ENCODE measurements at places on chromosomes 3 and 15.

GRCh38 chr3:186414735-186415419 is 52.8 kb upstream of the DGKG start:
- DNase-seq: no peak

DNA sequence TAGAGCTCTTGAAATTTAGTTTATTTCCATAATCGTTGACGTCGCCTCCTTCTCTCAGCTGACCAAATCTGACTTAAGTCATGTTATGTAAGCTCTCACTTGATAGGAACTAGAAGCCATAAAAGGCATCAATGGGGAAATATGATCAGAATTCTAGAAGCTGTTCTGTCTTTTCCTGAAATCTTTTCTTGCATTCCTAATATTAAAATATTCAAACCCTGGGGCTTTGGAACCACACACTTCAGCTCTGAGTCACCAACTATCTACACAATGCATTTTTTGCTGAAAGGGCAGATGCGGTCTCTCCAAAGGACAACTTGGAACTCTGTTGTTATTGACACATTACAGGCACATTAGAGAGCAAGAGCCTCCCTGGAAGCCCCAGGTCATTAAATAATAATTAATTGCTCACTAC is 91.3 kb downstream of the LARS2 start:
- DNase-seq: no peak

- DNase-seq: no peak
These were observed 44.0 kb downstream of the FMN1 start for GRCh38 chr15:33150431-33150941.

- no peak for DNase-seq
These were observed 100.7 kb upstream of the PTPRG start for GRCh38 chr3:61460636-61461035.

- DNase-seq: no peak
These were observed 16.4 kb upstream of the HCN4 start for GRCh38 chr15:73385205-73385604.
